ENCODE measurements at places on chromosomes 16 and 17.
A peak's percentile ranks its signal among the peaks of the same experiment; 100 is the strongest.

DNA sequence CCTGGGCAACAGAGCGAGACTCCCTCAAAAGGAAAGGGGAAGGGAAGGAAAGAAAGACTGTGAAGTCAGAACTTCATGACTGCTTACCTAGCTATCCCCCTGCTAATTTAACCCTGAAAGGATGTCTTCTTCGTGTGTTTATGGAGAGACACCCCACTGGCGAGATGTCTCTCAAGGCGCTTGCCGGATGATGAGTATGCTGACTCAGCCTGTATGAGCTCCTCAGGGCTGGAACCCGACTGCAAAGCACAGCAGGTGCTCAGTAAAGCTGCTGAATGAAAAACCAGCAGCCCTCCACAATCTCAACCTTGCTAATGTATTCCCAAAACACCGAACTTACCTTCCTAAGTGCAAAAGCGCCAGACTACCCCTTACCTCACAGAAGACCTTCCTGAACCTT lies 2.3 kb downstream of the ANKFY1 start:
- no peak for DNase-seq

DNA sequence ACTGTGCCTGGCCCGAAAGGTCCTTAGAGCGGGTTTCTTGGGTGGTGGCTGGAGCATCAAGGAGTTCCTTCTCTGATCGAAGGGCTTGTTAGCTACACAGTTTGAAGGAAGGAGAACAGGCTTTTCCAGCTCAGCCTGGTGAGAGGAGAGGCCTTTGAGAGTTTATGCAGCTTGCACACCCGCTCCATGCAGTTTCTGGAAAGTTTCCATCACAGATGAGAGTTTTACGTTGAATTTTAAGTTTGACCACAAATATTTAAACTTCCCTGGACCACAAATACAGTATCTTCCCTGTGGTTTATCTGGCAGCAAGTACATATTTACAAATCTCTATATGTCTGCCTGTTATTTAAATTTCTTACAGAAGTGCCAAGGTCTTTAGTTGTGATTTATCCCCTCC lies 56.8 kb downstream of the HIC1 start:
- no peak for DNase-seq

- DNase-seq: no peak
Measured at GRCh38 chr17:70945386-70945785, 776.1 kb downstream of the KCNJ2 start.

DNA sequence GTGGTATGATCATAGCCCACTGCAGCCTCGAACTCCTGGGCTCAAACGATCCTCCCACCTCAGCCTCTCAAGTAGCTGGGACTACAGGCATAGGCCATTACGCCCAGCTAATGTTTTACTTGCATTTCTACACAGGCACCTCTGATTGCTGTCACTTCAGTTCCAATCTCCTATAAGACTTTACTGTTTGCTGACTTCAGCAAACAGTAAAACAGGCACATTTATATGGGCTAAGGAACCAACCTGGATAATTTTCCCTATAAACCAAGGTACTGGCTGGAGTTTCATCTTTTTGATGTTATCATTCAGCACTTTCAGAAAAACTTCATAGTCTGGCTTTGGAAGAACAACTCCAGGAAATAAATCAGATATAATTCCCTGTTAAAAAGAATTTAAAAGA lies 114.2 kb downstream of the DNAH3 start:
- no peak for DNase-seq

DNA sequence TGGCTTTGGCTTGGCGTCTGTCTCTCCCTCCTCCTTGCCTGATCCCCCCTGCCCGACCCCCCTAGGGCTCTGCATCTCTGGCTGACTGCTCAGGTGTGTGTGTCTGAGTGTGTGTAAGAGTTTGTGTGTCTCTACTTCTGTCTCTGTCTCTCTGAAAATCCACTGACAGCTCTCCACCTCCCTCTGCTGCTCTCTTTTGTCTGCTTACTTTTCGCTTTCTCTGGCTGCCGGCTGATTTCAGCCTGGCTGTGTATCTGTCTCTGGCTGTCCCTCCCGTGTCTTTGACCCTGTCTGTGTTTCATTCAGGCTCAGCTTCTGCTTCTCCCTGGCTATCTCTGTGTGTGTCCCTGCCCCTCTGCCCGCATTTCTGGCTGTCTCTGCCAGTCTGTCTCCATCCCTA lies 3.8 kb upstream of the SPEM1 start:
- no peak for DNase-seq

- DNase-seq: no peak
Measured at GRCh38 chr16:4882633-4883285, 35.5 kb downstream of the UBN1 start.

DNA sequence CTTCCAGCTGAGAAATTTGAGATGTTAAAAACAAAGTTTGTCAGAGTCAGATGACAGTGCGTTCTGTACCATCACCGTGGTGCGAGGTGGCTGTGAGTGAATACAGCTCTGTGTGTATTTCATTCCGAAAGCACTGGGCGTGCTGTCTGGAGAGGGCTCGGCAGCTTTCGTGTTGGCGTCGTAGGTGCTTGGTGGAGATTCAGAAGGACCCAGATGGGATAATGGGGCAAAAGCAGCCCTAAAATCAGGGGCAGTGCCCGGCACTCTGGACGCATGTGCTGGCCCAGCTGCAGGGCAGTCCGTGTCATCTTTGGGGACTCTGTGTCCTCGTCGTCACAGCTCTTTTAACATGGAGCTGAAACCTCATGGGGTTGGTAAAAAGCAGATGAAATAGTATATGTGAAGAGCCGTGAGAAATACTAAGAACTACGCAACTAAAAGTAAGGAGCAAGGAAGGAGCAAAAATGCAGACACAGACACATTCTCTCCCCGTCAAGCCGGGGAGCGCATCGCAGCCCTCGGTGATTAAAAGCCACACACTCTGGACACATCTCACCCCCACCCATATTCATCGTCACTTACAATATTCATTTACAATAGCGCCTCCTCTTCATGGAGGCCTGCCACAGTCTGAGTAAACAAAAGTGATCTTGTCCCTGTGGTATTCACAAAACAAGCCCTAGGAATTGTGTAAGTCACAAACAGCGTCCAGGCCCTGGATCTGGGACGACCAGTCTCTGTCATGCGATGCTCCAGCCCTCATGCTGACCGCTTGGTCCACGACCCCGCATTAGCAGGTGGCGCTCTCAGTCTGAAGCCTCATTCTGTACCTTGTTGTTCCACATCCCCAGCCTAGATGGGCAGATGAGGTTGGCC lies 206.7 kb downstream of the RPTOR start:
- no peak for DNase-seq

DNA sequence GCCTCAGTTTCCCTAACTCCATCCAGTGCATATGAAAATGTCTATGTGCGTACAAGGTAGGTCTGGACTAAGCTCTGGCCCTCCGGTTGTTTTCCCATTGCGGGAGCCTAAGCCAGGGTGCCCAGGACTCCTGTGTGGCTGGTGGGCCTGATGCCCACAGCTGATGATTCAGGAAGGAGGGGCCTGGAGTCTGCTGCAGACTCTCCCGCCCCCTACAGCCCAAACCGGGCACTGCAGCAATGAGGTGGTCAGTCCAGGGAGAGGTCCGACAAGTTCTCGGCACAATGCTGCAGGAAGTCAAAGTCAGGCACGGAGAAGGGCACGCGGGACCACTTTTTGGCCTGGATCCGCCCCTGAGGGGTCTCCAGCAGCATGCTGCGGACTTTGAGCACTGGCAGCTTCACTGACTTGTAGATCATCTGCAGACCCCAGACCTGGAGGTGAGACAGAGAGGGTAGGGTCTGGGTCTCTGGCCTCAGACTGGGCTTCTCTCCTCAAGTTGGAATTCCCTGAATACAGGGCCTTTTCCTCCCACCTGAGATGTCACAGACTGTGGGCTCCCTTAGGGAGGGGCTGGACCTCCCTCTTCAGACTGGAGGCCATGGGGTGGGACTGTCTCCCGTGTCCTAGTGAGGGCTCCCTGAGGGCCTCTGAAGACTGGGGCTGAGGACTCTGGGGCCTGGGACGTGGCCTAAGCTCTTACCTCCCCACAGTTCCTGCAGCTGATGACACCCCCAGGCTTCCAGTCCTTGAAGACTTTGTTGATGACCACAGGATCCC lies 3.4 kb upstream of the ZNF385C start:
- peak; percentile 72 for DNase-seq

DNA sequence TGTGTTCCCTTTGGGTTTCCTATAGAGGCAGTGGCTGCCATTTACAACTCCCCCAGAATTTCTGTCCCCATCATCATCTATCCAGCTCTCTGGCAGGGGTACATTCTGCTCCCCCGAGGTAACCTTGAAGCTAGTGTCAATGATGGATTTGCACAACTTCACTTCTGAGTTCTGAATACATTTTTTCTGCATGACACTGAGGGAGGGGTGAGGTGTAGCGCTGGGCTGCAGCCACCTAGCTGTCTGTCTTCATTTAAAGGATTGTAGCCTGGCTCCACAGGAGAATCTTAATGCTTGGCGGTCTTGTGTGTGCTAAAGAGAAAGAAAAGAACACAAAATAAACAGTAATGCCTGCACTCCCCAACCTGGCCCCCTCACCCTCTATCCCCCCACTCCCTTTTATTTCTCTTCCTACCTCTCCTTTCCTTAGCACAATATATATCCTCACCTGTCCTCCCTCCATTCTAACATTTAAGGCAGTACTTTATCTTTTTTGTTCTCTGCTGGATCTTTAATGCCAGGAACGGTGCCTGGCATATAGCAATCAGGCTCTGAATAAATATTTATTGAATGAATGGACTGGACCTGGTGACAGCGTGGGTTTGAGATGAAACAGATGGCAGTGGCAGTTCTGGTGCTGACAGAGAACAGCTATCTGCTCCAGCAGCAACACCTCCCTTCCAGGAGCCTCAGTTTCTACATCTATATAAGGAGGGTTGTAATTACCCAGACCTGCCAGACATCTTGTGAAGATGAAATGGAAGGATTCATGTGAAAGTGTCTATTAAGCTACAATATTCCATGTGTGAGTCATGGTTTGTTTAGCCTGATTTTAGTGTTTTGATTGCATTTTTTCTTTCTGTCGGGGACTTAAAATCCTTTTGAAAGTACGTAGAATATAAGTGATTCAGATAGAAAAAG lies 163.5 kb upstream of the CDH11 start:
- no peak for DNase-seq

GRCh38 chr17:82989881-82990280 lies 89.5 kb upstream of the METRNL start:
- DNase-seq: no peak

DNA sequence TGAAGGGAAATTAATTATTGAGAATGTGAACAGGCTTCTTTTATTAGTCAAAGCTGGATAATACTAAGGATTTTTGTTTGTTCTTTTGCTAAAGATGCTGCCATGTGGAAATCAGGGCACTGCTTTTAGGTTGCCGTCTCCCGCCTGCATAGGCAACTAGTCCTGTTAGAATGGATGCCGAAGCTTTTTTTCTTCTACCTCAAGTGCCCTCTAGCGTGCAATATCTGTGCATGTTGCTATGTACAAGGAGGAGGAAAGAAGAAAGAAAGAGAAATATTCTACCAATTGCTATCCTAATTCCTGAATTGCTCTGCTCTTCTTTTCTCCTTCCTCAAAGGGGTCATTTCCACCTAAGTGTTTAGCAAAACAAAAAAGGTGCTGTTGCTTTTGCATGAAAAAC lies 5.2 kb upstream of the CDH8 start:
- no peak for DNase-seq

DNA sequence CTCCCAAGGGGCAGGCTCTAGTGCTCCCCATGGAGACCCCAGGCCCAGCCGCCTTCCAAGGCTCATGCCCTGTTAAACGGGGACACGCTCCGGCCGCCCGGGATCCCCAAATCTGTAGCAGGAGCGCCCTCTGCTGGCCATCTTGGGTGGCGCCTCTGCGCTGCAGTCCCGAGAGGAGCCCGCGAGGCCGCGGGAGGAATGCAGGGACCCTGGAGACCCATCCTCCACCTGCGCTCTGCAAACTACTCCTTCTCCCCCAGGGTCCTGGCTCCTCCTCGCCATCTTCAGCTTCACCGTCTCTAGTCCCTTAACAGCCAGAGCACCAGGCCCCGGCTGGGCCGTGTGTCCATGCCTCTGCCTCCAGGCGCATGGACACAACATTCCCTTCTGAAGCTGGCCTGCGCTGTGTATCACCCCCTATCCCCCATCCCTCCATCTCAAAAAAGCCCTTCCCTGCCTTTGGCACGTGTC lies 23.6 kb upstream of the KRT17 start:
- peak; percentile 86 for DNase-seq

GRCh38 chr16:86899151-86899550 lies 320.8 kb downstream of the FOXL1 start:
- DNase-seq: no peak

DNA sequence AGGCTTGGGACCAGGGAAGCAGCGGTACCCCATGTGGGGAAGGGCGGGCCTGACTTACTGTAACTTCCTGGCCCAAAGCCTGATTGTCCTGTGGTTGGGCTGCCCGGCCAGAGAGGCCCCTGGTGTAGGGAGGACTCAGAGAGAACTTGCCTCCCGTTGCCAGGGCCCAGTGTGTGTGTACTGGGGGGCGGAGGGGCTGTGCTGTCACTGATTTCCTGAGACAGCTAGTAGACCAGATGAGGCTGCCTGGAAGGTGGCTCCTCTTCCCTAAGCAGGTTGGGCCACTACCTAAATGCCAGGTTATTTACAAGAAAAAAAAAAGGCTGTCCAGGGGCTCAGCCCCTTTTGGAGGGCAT lies 16.7 kb downstream of the SOCS3 start:
- DNase-seq: no peak
